ENCODE measurements at places on chromosomes 6 and 20. TPM values are rescaled to one million over a fixed set of nuclear protein-coding genes. Genes with fewer than 3 reads are reported as not detected.

MRAP2 gene
- not detected for total RNA-seq

SEMG1 gene
- total RNA-seq: not detected

LEMD2 gene
- total RNA-seq: 73.1 TPM

BHLHE23 gene
- total RNA-seq: not detected

PPP1R16B gene
- 67.4 TPM for total RNA-seq

PTCRA gene
- total RNA-seq: not detected

SIRPD gene
- 0.27 TPM for total RNA-seq

NT5E gene
- 6.1 TPM for total RNA-seq

GRCh38 chr6:89122625-89123024 is 4.8 kb upstream of the SRSF12 start:
- H3K36me3 ChIP-seq: no peaks in the 10 kb centered on the region
- no peak overlapping the region for H3K4me3 ChIP-seq
- H3K27ac ChIP-seq: no peak overlapping the region
- DNase-seq: no peak
- peaks cover 24% of the 10 kb centered on the region for H3K27me3 ChIP-seq

- no peak for DNase-seq
- H3K27me3 ChIP-seq: no peaks in the 10 kb centered on the region
- peaks cover 4% of the 10 kb centered on the region for H3K36me3 ChIP-seq
- no peak overlapping the region for H3K4me3 ChIP-seq
- H3K4me1 ChIP-seq: no peaks in the 10 kb centered on the region
Observed at GRCh38 chr20:17628101-17628841, 53.8 kb downstream of the RRBP1 start.

- H3K27me3 ChIP-seq: no peaks in the 10 kb centered on the region
- H3K27ac ChIP-seq: no peak overlapping the region
- H3K36me3 ChIP-seq: peaks cover 1% of the 10 kb centered on the region
- no peak for DNase-seq
- H3K4me3 ChIP-seq: no peak overlapping the region
Observed at GRCh38 chr6:14903176-14904038, 342.5 kb upstream of the JARID2 start.

DNA sequence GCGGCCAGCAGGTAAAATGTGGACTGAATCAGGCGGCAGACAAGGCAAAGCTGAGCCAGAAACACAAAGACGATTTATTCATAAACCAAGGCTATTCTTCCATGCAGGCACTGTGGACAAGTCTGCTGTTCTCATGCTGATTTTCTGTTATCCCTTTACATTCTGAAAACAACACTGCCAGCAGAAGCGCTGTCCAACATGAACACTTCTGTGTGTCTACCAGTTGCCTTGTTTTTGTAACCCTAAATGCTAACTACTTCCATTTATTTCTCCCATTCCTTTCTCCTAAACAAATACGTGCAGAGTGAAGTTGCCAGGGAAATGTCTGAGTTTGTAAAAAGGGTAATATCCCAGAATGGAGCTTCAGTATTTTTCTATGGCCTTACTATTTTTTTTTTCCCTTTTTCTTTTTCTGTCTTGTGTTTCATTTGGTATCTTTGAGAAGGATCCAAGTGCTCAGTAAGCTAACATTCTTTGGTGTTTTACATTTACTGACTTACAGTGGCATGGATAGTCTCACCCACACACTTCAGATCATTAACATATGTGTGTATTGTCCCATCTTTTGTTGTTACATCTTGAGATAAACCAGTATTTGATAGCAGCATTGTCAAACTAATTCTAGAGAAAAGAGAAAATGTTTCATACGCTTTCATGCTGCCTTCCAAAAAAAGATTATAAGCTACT is 1308.9 kb upstream of the MAP3K7 start:
- H3K36me3 ChIP-seq: no peaks in the 10 kb centered on the region
- H3K4me1 ChIP-seq: no peaks in the 10 kb centered on the region
- H3K4me3 ChIP-seq: no peak overlapping the region
- DNase-seq: no peak

DNA sequence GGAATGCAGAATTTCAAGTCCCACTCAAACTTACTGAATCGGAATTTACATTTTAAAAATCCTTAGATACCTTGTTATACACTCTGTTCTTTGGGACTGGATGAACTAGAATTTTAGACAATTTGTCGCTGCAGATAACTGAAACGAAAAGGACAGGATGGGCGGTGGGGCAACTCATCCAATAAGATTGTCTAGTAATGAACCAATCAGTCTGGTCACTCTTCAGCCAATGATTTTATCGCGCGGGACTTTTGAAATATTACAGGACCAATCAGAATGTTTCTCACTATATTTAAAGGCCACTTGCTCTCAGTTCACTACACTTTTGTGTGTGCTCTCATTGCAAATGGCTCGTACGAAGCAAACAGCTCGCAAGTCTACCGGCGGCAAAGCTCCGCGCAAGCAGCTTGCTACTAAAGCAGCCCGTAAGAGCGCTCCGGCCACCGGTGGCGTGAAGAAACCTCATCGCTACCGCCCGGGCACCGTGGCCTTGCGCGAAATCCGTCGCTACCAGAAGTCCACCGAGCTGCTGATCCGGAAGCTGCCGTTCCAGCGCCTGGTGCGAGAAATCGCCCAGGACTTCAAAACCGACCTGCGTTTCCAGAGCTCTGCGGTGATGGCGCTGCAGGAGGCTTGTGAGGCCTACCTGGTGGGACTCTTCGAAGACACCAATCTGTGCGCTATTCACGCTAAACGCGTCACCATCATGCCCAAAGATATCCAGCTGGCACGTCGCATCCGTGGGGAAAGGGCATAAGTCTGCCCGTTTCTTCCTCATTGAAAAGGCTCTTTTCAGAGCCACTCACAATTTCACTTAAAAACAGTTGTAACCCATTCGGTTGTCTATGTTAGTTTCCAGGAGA is 41.9 kb upstream of the HFE start:
- peaks cover 44% of the 10 kb centered on the region for H3K4me1 ChIP-seq
- H3K4me3 ChIP-seq: peak overlapping the region; percentile 83
- DNase-seq: peak; percentile 93

- H3K27me3 ChIP-seq: no peaks in the 10 kb centered on the region
- no peak overlapping the region for H3K27ac ChIP-seq
- no peak overlapping the region for H3K4me3 ChIP-seq
- H3K36me3 ChIP-seq: no peaks in the 10 kb centered on the region
- no peak for DNase-seq
Observed at GRCh38 chr20:8809107-8809953, 259.6 kb upstream of the PLCB4 start.

GRCh38 chr6:158815379-158815724 is 3.8 kb downstream of the EZR start:
- no peak for DNase-seq
- H3K27ac ChIP-seq: peak overlapping the region; percentile 98
- peak overlapping the region; percentile 100 for H3K4me3 ChIP-seq
- H3K4me1 ChIP-seq: peaks cover 73% of the 10 kb centered on the region
- peaks cover 77% of the 10 kb centered on the region for H3K36me3 ChIP-seq
- H3K27me3 ChIP-seq: no peaks in the 10 kb centered on the region

- no peaks in the 10 kb centered on the region for H3K4me1 ChIP-seq
- no peak overlapping the region for H3K4me3 ChIP-seq
- DNase-seq: no peak
- H3K27me3 ChIP-seq: peaks cover 3% of the 10 kb centered on the region
- H3K27ac ChIP-seq: no peak overlapping the region
Observed at GRCh38 chr6:109892451-109893435, 85.4 kb upstream of the GPR6 start.

DNA sequence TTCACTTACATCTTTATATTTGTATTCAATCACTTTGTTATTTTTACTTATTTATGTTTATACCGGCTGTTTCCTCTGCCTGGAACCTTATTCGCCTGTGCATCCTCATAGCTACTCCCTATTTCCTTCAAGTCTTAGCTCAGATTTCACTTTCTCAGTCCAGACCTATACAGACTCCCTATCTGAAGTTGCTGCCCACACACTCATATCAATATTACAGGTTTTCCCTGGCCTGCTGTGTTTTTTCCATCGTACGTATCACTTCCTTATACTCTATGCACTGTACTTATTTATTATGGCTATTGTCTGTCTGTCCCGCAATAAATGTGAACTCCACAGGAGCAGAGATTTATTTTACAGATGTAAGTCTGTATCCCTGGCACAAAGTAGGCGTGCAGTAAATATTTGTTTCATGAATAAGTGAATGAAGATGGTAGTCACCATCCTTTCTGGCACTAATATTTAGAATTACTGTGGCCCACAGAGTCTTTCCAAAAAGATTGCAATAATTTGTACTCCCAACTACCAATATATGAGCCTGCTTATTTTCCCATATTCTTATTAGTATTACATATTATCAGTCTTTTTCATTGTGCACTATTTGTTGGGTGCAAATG is 64.9 kb downstream of the TNFAIP3 start:
- no peak for DNase-seq
- H3K27ac ChIP-seq: no peak overlapping the region
- no peak overlapping the region for H3K4me3 ChIP-seq
- H3K4me1 ChIP-seq: peaks cover 24% of the 10 kb centered on the region
